ENCODE measurements at places on chromosomes 2 and 18. TPM values are rescaled to one million over a fixed set of nuclear protein-coding genes. Genes with fewer than 3 reads are reported as not detected.

DNA sequence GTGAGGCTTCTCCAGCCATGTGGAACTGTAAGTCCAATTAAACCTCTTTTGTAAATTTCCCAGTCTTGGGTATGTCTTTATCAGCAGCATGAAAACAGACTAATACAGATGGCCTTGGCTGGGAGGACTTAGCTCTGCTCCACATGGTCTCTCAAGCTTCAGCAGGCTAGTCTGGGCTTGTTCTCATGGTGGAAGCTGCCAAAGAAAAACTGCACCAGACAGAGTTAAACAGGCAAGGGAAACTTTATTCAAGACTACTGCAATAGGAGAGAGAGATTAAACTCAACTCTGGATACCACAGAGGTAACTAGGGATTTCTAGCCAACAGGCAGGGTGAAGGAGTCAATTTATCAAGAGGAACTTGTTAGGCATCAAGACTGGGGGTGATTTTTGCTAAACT, 142.1 kb downstream of the CABLES1 start:
- DNase-seq, result no peak

- DNase-seq, result no peak
Observed at GRCh38 chr2:152174574-152174973, 989 bp downstream of the STAM2 start.

DNA sequence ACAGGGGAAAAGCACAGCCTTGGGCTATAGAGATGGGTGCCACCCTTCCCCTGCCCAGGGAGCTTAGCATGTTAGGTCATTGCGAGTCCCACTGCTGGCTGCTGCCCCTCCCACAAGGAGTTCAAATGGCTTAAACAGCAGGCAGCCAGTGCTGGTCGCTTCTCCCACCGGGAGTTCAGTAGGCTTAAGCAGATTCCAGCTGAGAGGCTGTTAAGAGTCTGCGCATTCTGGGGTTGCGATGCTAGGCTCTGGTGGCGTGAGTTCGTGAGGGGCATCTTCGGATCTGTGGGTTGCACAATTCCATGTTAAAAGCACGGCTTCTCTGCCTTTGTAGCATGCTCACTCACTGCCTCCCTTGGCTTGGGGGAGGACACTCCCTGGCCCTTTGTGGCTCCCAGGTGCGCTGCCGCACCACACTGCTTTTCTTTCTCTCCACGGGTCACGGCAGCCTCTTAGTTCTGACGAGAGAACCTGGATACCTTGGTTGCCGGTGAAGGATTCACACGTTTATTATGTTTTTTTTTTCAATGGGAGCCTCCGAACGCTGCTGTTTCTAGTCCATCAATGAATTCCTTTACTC, 93.2 kb downstream of the UNC80 start:
- DNase-seq, result no peak

DNA sequence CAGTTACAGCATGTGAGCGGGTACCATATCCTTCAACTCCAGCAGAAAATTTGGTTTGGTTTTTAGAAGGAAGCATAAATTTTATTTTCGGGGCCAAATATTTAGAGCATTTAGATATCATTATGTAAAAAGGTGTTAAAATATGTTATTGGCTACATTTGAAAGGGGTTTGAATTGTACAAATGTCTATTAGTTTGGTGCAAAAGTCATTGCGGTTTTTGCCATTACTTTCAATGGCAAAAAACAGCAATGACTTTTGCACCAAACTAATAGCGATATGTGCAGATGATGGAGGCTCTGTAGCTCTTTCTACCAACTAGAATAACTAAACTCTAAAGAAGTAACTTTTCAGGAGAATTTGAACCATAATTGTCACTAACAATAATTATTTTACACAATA, 1666.2 kb upstream of the SLC39A10 start:
- no peak for DNase-seq

The STARD6 gene
- total RNA-seq, result 0.23 TPM

DNA sequence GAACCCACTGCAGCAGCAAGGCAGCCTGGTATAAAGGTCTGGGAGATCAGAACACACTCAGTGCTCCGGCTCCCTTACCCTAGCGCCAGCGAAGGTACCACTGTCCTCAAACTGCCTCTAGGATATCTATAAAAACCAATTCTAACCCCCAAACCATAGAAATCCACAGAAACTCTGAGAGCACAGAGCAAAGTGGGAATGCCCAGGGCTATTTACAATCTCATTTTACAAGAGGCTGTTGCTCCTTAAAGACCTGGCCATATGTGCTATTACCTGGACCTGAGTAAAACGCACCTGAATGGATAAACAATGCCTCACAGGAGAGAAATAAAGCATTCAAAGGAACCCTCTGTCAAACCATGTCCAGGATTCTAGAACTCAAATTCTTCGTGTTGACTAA, 4.3 kb downstream of the STK39 start:
- no peak for DNase-seq

DNA sequence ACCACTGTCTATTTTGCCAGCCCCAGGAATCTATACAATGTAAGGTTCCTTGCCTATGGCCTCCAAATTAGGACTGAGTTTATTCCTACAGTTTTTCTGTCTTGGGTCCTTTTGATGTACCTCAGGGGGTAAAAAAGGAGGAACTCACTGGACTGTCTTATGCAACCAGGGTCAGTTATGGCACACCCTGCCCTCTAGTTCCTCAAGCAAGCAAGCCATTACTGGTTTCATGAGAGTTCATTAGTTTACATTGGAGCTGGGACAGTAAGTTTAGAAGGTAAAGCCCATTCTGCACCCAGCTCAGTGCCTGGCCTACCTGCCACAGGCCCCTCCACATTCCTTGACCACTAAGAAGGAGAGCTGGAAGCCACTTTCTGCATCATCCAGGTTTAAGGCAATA, 68.7 kb upstream of the WIPF1 start:
- no peak for DNase-seq

The PSMG2 gene
- total RNA-seq, result 118 TPM

The HMSD gene
- 18.8 TPM for total RNA-seq

- no peak for DNase-seq
Observed at GRCh38 chr2:239884875-239885274, 140.3 kb downstream of the NDUFA10 start.

GRCh38 chr2:74149247-74149525, 1.5 kb upstream of the BOLA3 start:
- no peak for DNase-seq

- no peak for DNase-seq
Observed at GRCh38 chr2:43345872-43346271, 119.5 kb upstream of the ZFP36L2 start.

The DNAH6 gene
- total RNA-seq, result 1.1 TPM

- DNase-seq, result no peak
Observed at GRCh38 chr2:238905644-238906043, 57.8 kb downstream of the TWIST2 start.

Measured in activated CD4-positive, alpha-beta T cell treated with anti-CD3 and anti-CD28 coated beads for 36 hours (primary cell).